ENCODE measurements at places on chromosomes 6 and 20.

GRCh38 chr6:38933426-38933825 lies 115.2 kb upstream of the GLP1R start:
- DNase-seq: peak; percentile 32

GRCh38 chr6:26104457-26105108 lies 17.4 kb downstream of the HFE start:
- DNase-seq: no peak

DNA sequence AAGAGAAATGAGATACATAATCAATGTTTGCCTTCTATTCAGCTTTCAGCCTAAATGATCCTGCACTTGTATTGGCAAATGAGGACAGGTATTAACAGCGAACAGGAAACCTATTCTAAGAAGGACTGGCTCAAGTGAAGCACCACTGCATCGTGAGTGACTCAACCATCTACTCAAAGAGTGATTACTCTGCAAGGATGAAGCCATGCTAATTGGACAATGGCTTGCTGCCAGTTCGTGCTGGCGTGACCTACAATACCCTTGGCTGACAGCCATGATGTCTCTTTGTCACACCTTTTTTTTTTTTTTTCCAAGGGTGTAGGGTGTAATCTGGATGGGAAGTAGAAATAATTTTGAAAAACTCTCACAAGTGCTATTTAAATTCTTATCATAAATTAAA lies 104.9 kb downstream of the GJA10 start:
- DNase-seq: peak; percentile 77

- DNase-seq: peak; percentile 41
Observed at GRCh38 chr20:19673575-19673974, 84.5 kb upstream of the RIN2 start.

GRCh38 chr6:106398621-106399020 lies 38.1 kb downstream of the CRYBG1 start:
- no peak for DNase-seq

GRCh38 chr6:524803-525202 lies 132.1 kb downstream of the HUS1B start:
- DNase-seq: no peak

- DNase-seq: no peak
Observed at GRCh38 chr20:37442547-37442946, 78.5 kb upstream of the NNAT start.

DNA sequence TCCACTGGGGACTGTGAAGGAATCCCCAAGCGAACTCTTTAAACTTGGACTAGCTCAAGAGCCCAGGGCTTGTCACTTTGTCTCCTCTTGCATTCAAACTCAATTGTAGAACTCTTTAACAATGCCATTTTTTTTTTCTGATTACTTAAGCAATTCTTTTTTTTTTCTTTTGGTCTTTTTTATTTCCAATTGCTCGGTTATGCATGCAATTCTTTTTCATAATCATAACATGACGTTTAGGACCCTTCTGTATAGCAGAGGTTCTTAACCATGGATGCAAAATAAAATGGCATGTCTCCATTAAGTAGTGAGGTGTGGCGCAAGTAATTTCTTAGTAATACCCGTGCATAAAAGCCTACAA lies 466 bp upstream of the BFSP1 start:
- no peak for DNase-seq

DNA sequence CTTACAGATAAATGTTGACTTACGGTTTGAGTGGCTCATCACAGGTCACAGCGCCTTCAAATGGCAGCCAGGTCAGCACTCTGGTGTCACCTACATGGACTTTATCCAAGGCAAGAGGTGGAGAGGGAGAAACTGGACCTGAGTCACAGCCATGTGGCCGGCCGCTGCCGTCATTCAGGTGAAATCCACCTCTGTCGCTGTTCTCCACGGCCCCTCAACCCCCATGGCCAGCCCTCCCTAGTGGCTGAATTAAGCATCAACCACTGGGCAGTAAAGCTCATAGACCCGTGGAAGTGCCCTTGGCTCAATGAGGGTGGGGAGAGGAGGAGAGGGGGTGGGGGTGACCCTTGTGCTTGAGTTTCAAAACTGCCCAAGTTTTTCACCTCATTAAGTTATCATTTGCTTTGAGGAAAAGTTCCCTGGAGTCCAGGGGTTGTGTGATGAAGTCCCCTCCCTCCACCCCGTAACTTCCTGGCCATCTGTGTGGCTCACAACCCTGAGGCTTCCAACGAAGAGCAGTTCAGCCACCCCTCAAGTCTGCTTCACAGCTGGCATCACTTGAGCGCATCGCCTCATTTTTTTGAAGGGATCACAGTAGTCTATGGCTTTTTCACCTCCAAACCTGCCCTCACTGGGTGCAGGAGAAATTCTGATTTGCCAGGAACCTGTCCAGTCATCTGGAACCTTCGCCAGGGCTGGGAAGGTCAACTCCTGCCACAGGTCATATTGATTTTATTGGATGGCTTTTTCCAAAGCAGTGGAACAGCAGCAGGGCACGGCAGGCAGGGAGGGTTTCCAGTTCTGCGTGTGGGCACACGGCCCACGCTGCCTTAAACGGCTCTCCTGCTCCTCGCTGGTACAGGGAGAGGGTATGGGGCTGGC lies 43.5 kb upstream of the APCDD1L start:
- DNase-seq: no peak

- peak; percentile 59 for DNase-seq
Observed at GRCh38 chr20:46406986-46407670, 713 bp upstream of the ELMO2 start.

DNA sequence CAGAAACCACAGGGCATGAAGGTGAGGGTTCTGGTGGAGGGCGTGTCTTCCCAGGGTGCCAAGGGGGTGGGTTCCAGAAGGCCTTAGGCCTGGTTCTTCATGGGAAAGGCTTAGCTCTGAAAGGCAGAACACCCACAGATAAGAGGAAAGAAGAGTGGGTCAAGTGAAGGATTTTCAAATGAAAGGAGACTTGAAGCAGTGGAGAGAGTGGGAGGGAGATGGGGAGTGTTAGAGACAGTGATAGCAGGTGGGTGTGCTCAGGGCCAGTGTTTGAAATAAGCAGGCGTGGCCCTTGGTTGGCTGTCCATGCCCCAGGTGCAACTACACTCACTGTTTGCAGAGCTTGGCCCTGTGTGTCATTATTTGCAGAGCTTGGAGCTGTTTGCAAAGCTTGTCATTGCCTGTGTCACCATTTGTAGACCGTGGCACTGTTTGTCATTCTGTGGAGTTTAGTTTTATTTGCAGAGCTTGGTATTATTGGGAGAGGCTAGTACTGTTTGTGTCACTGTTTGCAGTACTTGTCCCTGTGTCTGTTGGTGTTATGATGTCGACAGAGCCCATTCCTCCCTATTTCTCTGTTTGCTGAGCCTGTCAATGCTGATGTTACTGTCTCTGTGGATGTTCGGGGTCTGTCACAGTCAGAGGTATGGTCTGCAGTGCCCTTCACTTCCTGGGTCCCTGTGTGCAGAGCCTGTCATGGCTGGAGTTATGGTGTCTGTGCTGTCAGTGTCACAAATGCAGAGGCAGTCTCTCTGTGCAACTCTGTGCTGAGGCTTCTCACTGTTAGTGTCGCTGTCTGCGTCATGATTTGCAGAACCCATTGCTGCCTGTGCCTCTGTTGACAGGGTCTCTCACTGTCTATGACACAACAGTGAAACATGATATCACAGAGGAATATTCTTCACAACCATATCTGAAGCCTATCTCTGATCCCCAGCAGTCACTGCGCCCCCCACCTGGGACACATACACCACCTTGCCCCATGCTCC lies 127.7 kb upstream of the LRFN2 start:
- no peak for DNase-seq

Data from mammary epithelial cell (primary cell).